PC-9 (cell line): ENCODE measurements at places on chromosomes 2 and 18.

DNA sequence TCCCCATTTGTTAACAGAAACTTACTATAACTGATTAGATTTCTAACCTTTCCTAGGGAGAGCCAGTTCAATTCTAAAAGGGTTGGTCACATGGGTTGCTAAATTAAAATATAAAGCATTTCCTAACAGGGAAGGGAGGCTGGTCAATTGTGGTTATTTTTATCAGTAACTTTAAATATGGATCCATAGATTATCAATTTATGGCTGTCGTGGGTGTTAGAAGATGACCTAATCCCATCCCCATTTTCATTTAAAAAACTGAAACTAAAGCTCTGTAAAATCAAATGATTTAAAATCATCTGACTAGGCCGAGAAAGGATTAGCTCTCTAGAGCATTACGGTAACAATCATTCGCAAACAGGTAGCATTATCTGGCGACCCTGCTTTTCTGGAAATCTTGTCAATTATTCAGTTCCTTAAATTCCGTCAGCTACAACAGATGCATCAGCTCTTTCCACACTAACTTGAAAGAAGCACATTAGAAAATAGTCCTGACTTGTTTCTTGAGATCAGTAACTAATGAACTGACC is 953 bp upstream of the HNRNPA3 start:
- DNase-seq: no peak

DNA sequence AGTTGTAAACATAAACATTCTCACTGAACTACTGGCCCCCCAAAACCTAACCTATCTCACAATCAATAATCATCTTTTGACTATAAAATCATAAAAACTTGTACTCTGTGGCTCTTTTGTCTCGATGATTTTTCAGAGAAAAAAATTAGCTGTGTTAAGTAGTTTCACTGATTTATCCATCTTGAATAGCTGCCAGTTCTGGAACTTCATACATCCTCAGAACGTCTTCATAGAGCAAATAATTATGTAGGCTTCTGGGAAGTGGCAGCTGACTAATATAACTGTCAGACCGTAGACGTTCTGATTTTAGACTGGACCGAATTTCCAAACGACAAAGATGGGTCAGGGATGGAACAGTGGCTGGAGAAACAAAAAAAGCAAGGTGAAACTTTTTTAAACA is 97.3 kb upstream of the CHAC2 start:
- no peak for DNase-seq

DNA sequence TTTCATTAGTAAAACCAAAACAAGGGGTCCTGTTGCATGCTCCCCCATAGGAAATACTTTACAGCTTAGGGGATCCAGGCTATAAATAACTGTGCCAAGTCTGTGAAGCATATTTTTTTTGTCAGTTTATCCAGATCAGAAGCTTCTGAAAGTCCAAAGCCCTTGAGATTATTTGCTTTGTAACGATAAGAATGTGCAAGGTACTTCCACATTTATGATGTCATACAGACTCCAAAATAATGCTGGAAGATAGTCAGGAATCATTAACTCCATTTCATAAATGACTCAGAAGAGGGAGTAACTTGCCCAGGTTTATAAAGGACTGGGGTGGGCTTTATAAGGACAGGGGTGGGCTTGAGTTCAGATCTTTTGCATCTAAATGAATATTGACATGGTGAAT is 29.3 kb downstream of the RDH14 start:
- DNase-seq: no peak

DNA sequence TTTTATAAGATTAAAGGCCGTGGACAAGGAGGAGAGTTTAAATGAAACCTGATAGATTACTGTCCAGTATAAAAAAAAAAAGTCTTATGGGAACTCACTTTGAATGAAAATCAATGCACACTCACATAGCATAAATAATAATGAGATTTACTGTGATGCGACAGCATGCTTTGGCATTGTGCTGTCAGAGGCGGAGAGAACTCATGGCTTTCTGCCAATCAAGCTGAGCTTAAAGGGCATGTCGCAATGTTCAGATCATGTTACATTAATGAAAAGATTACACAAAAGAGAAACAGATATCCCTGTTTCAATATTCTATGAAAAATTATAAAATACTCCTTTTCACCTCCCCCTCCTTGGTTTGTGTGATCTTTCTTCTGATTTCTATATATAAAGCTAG is 310.8 kb downstream of the ERBB4 start:
- peak; percentile 37 for DNase-seq

DNA sequence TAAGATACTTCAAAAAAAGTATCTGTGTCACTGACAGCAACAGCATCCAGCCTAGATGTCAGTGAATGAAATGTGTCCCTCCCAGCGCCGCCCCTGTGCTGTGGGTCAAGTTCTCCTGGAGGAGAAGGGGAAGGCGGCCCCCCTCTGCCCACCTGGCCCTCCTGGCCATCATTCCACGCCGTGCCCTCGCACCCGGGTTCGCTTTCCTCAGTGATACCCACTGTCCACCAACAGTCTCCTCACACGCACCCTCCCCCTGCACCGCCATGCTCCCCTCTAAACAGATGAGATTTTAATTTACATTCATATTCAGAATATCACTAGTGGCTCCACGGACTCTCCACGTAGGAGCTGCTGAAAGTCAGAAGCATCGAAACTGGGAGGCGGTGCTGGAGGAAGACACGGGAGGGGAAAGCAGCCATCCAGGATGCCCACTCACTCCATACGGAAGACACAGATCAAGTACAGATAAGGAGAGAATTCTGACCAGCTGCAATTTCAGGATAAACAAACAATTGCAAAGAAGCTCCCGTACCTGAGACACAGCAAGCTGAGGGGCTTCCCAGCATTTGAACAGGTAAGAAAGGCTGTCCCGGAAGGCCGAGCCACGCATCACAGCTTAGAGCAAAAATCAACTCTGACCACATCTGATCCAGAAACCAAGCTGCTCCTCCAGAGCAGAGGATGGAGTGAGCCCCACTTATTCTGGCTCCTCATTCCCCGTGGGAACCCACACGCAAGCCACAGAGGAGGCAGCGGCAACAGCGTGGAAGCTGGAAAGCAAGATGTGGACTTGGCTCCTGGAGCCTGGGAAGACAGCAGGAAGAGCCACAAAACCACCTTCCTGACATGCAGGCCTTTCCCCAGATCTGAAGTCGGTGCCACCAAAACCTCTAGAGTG is 49.7 kb downstream of the PXDN start:
- DNase-seq: no peak

- DNase-seq: no peak
Measured at GRCh38 chr18:58831606-58832005, 33.1 kb upstream of the ZNF532 start.

- DNase-seq: no peak
Measured at GRCh38 chr2:162607915-162608314, 230.7 kb downstream of the KCNH7 start.

DNA sequence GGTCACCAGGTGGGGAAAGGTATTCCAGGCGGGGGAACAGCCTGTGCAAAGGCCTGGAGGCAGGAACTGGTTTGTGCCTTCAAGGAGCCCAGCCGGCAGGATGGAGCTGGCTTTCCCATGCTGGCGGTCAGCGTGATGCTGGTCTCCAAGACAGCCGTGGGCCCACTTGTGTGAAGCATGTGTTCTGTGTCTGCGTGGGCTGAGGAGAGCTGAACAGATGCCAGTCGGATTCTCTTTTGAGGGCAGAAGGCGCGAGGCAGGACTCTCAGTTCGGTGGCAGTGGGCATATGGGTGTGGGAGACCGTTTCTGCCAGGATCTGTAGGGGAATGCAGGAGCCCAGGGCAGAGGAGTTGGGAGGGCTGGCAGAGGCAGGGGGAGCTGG is 191.6 kb downstream of the TWIST2 start:
- DNase-seq: no peak

- no peak for DNase-seq
Measured at GRCh38 chr2:229407170-229407569, 136.1 kb upstream of the PID1 start.

GRCh38 chr2:205868773-205869333 is 186.6 kb downstream of the NRP2 start:
- no peak for DNase-seq

- DNase-seq: no peak
Measured at GRCh38 chr2:132825601-132826000, 155.6 kb upstream of the LYPD1 start.

GRCh38 chr2:72936660-72937355 is 19.5 kb downstream of the EMX1 start:
- no peak for DNase-seq

- DNase-seq: no peak
Measured at GRCh38 chr18:13318731-13319501, 100.4 kb downstream of the LDLRAD4 start.

DNA sequence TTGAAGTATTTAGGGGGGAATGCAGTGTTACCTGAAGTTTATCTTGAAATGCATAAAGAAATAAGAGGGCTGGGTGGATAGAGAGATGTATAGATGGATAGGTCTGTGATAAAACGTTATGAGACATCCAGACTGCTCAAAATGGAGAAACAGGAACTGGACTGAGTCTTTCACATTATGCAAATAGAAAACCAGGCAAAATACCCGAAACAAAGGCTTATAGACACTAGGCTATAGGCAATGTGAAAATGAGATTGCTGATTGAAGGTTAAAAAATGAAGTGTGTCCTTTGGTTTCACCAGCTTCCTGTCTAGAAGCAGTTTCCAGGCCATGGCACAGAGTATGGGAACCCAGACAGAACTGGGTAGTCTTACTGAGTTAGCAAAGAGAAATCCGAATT is 24.9 kb upstream of the SLC3A1 start:
- no peak for DNase-seq
